ENCODE measurements at places on chromosomes 2 and 18.
A peak's percentile ranks its signal among the peaks of the same experiment; 100 is the strongest.

GRCh38 chr2:9217838-9218770, 11.5 kb downstream of the ASAP2 start:
- DNase-seq, result no peak

- DNase-seq, result no peak
Observed at GRCh38 chr2:170509452-170510193, 205.5 kb upstream of the SP5 start.

DNA sequence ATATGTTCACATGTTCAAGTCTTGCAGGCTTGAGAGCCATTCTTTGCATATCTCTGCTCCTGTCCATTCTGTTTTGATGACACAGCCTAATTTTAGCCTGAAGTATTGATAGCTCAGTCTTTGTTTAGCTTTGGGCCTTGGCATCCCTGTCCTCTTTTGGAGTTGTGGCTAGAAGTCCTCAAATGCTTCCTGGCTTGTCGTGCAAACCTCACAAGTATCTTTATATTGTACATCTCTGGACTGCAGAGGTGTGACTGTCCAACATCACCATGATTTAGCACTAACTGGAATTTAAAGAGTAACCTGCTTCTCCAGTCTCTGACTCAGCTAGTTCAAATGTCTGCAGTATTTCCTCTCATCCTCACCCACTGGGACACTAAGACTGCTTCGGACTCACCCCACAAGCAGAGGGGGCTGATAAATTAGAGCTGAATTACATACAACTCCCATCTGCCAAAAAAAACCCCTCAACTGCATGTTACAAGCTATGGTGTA, 11.7 kb downstream of the PFN4 start:
- no peak for DNase-seq

DNA sequence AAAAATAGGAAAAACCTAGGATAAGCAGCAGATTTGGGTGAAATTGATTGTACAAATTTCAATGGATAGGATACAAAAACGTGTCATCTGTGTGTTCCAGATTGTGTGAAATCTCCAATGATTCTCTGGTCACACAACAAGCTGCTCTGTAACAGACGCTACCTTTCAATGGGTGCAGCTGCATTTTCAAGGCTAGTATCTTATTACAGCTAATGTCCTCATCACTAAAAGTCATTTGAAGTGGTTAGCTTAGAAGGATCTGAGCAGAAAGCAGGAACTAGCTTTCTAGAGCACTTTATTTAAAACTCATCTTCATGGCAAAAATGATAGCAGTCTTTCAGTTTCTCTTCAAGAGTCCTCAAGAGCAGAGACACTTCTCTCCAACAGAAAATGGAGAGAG, 364.6 kb downstream of the LRP1B start:
- DNase-seq, result peak; percentile 7

DNA sequence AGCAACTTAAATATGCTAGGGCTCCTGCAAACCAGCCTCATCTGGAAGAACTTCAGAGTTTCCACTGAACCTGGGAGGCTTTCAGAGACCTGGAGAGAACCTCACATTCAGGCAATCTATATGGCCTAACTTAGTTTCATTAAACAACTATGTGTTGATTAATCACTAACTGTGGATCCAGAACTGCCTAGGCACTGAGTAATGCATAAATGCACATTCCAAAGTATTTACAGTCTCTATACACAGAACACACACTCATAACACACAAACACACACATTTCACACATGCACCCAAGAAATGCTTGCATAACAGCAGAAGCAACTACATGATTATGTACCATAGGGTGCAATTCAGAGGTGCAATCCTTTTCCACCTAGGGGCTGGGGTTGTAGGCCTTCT, 552.8 kb downstream of the BCL11A start:
- DNase-seq, result no peak

- DNase-seq, result no peak
Observed at GRCh38 chr18:45749918-45750689, 26.1 kb downstream of the SLC14A1 start.

Data from OCI-M1 (cell line).